Right hindlimb (tissue), 1 donor: ENCODE measurements at places on chromosomes 3 and 15.
A peak's percentile ranks its signal among the peaks of the same experiment; 100 is the strongest.

DNA sequence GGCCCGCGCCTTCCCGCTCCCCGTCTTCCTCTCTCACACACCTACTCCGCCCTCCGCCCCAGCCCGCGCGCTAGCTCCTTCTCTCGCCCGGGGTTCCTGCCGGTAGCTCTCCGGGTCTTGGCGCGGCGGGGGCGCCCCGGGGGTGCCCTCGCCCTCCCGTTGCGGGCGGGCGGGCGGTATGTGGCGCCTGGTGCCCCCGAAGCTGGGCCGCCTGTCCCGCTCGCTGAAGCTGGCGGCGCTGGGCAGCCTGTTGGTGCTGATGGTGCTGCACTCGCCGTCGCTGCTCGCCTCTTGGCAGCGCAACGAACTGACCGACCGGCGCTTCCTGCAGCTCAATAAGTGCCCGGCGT is 507 bp downstream of the DIPK2A start:
- peak; percentile 84 for DNase-seq

- DNase-seq = no peak
These were observed 80.8 kb downstream of the FBN1 start for GRCh38 chr15:48564690-48565089.

DNA sequence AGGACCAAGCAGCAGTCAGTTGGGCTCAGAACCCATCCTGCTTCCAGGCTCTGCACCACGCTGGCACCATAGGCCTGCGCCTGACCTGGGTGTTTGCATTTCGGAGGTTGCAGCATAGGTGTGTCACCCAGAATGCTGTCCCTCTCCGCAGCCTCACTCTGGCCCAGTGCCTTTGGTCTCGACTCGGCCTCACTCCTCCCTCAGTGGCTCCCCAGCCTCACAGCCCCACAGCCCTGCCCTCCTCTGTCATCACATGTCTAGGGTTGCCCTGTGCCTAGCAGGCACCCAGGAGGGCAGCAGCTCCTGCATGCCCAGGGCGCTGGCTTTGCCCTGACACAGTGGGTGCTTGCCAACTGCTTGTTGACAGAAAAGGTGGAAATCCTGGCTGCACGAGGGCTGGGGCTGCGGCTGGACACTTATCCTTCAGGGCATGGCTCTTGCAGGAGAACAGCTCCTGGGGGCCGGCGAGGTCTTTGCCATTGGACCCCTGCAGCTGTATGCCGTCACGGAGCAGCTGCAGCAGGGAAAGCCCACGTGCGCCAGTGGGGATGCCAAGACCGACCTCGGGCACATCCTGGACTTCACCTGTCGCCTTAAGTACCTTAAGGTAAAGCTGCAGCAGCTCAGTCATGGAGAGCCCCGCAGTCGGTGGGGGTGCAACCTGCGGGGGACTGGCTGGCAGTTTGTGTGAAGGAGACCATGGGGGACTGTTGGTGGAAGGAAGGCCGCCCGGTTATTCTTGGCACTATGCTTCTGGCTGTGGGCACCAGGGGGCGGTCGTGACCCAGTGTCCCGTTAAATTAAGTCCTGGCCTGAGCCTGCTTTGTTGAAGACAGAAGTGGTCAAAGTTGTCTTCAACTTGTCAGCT is 16.2 kb downstream of the NISCH start:
- peak; percentile 57 for DNase-seq

DNA sequence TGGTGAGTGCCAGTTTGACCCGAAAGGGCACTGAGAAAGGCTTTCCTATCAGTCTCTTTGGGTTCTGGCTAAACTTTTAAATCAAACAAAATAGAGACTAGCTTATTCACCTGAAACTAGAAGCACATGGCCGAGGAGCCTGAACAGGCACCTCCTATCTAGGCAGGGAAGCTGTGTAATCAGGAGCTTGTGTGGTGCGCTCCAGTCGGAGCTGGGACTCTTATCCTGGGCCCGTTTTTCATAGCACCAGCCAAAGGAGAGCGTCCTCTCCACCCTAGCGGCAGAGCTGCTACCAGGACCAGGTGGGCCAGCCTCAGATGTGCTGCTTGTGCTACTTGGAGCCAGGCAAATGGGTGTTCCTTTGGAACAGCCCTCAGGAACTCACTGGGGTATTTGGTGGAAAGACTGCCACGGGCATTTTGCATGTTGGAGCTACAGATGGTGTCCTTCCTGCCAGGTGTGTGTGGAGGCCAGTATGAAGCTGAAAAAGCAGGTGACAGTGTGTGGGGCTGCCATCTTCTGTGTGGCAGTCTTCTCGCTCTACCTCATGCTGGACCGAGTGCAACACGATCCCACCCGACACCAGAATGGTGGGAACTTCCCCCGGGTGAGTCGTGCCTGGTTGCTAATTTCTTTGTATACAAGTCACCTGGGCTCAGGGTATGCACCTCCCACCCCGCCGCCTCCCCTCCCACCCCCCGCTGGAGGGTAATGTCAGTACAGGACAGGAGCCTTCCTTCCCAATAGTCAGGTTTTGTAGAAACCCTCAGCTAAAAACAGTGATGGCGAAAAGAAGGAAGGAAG is 833 bp downstream of the MAN2A2 start:
- no peak for DNase-seq

GRCh38 chr3:21738935-21739702 is 11.9 kb downstream of the ZNF385D start:
- DNase-seq = no peak

- no peak for DNase-seq
These were observed 104.4 kb upstream of the IQSEC1 start for GRCh38 chr3:13177641-13178040.

DNA sequence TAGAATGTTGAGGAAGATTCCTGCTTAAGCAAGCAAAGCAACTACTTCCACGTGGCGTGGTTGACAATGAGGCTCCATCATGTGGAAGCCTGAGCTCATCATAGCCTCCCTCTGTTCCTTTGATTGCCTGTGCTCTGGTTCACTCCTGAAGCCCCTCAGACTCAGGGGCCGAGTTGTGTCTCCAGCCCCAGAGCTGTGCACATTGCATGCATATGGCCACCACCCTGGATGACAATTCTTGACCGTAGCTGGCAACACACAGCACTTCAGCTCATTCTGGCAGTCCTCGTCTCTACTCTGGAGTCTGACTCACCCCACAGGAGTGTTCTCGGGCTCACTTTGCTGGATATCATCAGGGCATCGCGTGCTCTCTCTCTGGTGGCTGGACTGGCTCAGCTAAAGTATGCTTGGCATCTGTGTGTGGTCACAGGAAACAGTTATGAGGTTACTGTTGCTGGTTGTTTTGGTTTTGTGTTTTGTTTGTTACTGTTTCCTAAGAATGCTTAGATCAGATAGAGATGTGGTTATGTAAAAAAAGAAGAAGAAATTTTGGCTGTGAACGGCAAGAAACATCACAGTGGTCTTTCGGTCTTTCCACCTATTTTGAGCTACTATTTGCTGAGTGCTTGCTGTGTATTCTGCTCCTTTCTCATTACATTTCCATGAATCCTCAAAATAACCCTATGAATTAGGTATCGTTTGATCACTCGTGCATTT is 41.6 kb upstream of the MRPS22 start:
- no peak for DNase-seq

- DNase-seq = no peak
These were observed 136.1 kb upstream of the LIPC start for GRCh38 chr15:58295637-58296215.

- DNase-seq = no peak
These were observed 151.1 kb downstream of the IL20RB start for GRCh38 chr3:137108699-137109440.

DNA sequence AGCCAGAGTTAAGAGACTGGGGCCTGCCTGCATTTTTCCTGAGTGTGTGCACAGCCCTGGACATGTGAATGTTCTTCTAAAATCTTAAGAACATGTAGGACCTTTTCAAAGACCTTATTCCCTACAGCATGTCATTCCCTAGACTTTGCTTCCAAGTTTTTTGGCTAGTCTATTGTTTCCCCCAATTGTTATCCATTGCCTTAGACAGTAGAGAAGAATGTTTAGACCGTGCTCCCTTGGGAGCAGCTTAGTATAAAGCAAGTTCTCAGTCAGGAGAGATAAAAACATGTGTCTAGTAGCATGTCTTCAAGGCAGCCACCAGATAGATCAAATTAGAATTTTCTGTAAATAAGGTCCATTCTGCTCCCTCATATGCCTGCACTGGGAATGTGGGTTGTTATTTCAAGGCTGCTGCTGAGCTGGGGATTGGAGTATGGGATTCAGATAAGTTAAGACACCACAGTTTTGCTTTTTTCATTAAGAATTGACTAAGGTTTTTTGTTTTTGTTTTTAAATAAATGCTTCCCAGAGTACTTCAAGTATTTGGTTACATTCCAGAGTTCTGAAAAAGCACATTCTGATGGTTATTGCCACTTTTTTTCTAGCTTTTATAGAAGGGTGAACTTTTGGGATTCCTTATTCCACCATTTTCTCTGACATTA is 246.7 kb downstream of the RORA start:
- no peak for DNase-seq

DNA sequence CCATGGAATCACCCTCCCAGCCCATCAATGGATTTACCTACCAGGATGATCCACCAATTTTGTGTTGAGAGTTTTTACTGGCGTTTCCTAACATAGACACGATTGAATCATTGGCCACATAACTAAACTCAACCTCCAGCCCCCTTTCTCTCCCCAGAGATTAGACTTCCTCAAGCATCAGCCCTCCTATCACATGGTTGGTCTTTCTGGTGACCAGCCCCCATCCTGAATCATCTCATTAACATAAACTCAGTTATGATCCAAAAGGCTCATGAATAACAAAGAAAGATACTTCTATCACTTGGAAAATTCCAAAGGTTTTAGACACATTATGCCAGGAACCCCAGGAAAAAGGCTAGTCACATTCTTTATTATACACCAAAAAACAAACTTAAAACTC is 21.2 kb downstream of the PRKAR2A start:
- DNase-seq = no peak

DNA sequence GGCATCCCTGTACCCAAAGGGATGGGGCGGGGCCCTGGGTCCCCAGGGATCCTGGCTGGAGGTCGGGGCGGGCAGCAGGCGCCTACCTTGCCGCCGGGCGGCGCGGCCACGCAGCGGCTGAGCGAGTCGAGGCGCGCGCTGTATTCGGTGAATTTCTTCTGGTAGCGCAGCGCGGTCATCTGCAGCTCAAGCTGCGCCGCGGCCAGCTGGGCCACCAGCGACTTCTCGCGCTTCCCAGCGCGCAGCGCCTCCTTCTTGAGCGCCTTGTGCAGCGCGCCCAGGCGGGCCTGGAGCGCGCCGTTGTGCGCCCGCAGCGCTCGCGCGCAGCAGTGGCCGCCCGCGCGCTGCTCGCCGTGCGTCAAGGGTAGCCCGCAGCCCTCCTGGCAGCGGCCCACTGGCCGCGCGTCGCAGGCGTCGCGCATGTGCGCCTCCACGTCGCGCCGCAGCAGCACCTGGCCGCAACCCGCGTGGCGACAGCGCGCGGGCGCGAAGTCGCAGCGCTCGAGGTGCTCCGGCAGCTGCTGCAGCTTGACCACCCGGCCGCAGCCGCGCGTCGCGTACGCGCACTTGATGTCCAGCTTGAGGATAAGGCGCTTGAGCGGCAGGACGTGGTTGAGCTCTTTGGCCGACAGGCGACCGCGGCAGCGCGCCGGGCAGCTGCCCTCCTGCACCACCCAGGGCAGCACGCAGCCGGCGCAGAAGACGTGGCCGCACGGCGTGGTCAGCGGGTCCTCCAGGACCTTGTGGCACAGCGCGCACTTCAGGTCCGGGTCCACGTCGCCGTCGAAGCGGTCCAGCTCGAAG is 522 bp downstream of the PDZRN3 start:
- DNase-seq = peak; percentile 81

- no peak for DNase-seq
These were observed 14.9 kb upstream of the C3orf80 start for GRCh38 chr3:160210341-160210740.

GRCh38 chr3:116093374-116093773 is 351.9 kb downstream of the LSAMP start:
- no peak for DNase-seq

GRCh38 chr3:185887066-185887465 is 50.7 kb downstream of the TRA2B start:
- no peak for DNase-seq

- peak; percentile 93 for DNase-seq
These were observed 451.1 kb upstream of the KCNMB2 start for GRCh38 chr3:178084938-178085816.

- no peak for DNase-seq
These were observed 32.3 kb upstream of the CRTC3 start for GRCh38 chr15:90497376-90497775.

GRCh38 chr3:109355625-109356441 is 18.5 kb upstream of the DPPA4 start:
- DNase-seq = no peak

DNA sequence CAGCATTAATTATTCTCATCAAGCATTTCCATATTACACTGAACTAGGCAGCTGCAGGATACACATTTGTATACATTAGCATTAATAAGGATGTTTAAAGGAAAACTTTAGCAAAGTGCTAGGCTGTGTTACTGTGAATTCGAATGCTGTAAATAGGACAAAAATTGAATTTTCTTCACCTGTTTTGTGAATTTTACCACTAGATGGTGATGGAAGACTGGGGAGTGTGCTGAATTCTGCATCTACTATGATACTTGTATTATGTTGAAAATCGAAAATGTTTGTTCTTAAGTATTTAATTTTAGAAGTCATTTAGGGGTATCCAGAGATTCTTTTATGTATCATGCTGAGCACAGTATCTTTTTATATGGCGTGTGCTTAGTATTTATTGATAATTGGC is 12.3 kb upstream of the P2RY14 start:
- no peak for DNase-seq

- DNase-seq = peak; percentile 76
These were observed 754 bp downstream of the B3GNT5 start for GRCh38 chr3:183253528-183254486.

- DNase-seq = no peak
These were observed 10.2 kb upstream of the MAPK6 start for GRCh38 chr15:52008698-52009434.

DNA sequence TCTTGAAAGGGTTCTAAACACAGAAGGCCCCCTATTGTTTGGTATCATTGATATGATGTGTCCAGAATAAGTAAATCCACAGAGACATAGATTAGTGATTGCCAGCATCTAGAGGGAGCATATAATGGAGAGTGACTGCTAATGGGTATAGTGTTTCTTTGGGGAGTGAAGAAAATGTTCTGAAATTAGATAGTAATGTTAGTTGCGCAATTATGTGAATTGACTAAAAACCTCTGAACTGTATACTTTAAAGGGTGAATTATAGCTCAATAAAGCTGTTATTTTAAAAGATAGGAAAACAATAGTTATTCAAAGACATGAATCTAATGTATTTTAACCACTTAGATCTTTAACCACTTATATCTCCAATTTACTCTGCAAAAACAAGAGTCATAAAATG is 6.0 kb downstream of the SPICE1 start:
- DNase-seq = no peak

DNA sequence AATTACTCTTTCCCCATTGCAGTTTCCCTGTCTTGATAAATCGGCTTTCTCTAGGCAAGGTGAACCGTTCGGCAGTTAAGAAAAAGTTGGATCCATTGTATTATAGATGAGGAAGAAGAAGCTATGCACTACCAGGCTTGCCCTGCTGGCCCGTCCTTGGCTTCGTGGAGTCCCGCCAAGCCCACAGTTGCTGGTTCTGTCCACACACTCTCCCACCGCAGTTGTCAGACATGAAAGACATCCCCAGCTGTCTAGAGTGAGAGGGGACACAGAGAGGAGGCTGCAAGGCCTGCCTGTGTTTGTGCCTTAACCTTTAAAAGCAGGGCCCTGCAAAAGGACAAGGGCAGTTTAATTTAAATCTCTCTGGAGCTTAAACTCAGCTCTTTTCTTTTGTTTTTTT is 47.2 kb upstream of the PLCL2 start:
- DNase-seq = peak; percentile 53

GRCh38 chr3:49007771-49008528 is 759 bp downstream of the WDR6 start:
- DNase-seq = peak; percentile 93

GRCh38 chr3:176697284-176697889 is 499.9 kb downstream of the TBL1XR1 start:
- DNase-seq = no peak
